ENCODE measurements at places on chromosomes 3 and 15.
A peak's percentile ranks its signal among the peaks of the same experiment; 100 is the strongest.

GRCh38 chr3:20683910-20684309, 497.9 kb upstream of the SGO1 start:
- DNase-seq = peak; percentile 60

GRCh38 chr3:46670891-46671427, 22.5 kb downstream of the ALS2CL start:
- DNase-seq = peak; percentile 35

- DNase-seq = no peak
These were observed 256.8 kb upstream of the IGF1R start for GRCh38 chr15:98391568-98391967.

DNA sequence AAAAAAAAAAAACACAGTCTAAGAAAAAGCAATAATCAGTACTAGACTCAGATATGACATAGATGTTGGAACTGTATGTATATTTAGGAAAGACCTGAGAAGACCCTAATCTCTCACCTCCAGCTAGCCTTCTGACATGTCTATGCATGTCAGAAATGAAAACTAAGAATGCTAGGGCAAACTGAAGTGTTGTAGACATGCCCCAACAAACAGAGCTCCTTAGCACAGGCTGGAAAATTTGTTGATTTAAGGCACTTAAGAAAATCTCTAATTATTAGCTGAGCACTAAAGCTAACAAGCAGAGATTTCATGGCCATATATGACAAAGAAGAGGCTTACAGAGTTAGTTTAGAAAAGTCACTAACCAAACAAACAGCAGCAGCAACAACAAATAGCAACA, 45.5 kb upstream of the PRSS50 start:
- no peak for DNase-seq

GRCh38 chr3:89017531-89017930, 89.9 kb upstream of the EPHA3 start:
- DNase-seq = no peak

GRCh38 chr15:28895146-28895545, 9.4 kb downstream of the APBA2 start:
- DNase-seq = peak; percentile 54

GRCh38 chr3:42868841-42869240, 6.8 kb downstream of the CYP8B1 start:
- DNase-seq = no peak

- no peak for DNase-seq
These were observed 76.0 kb upstream of the DCBLD2 start for GRCh38 chr3:98977520-98977919.

DNA sequence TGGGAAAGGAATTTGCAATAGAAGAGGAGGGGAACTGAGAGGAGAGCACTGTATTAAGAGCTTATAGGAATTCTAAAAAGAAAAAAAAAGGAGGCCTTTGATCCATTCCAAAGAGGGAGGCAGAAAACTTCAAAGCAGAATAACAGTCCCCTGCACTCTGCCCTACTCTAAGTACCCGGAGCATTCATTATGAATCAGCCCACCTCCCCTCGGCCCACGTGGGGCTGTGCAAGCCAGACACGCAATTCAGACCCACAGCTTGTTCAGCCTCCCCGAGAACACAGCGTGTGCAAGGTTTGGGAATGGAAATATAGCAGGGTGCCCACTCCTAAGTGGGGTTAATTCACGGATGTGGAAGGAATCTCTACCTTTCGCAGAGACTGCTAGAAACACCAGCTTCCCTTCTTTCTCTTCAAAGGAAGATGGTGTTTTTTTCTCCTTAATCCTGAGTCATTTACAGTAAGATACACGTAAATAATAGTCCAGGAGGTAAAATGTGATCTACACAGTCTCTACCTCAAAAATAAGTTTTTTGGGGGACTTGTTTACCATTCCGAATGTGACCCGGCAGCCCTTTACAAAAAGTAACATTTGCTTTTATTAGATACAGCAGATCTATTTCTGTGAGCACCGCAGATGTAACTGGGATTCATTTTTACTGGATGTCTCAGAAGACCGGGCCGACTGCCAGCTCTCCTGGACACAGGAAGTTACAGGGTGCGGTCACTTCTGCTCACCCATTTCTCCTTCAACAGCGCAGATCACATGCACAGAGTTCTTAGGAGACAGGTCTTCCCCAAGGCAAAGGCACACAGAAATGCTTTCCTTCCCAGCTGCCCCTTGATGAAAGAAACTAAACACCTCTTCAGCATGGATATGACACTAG, 768.5 kb upstream of the CFAP20DC start:
- DNase-seq = peak; percentile 91

DNA sequence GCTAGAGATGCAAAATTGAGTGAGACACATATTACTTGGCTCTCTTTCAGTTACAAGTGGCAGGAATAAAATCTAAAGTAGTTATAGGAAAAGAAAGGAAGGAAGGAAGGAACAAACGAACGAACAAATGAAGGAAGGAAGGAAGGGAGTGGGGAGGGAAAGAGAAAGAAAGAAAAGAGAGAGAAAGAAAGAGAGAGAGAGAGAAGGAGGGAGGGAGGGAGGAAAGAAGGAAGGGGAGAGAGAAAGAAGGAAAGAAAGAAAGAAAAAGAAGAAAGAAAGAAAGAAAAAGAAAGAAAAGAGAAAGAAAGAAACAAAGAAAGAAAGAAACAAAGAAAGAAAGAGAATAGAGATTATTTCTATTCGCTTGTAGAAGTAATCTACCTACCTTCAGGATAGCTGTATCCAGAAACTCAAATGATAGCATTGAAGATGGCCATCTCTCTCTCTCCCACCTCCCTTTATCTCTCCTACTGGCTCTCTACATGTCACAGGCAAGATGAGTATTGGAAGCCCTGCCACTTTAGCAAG, 229.7 kb upstream of the TLE3 start:
- DNase-seq = no peak

DNA sequence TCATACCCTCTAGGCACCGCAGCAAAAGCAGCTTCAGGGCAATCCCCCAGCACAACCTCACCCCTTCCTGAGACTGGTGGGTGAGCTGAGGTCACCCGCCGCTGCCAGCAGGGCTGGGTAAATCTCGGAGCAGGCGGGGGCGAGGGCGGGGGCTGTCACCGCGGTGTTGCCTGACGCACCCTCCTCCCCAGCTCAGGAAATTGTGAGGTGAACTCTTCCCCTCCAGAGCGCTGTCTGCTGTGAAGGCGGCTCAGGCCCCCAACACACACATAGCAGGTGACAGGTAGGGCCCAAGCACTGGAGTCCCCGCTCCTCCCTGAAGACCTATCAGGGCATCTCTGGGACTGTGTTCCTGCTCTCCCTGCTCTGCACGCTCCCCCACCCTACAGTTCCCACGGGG, 30.2 kb upstream of the FURIN start:
- DNase-seq = no peak

- DNase-seq = no peak
These were observed 5.2 kb downstream of the APOD start for GRCh38 chr3:195578565-195578964.

DNA sequence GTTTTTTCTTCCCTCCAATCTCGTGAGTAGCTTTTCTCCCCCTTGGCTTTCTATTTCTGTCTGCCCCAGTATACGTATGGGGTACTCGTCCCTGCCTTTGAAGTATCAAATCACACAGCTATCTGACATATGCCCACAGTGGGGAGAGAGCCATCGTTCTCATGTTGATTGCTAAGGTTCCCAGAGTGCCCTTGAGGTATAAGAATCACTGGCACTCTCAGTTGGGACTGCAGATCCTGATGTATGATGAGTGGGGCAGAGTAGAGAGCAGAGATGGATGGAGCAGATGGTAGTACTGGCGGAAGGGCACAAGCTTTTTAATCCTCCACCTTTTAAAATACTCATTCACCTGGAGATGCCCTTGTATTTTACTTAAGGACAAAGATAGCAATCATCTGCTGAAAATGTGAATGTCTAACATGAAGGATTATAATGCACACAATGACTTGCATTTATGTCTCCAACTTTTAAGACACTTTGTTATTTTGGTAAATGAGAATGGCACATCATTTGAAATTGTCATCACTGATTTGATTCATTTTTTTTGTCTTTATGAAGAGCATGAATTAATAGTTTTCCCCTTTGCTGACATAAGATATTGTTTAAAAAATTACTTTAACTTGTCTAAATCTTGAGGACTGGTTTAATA, 239.6 kb downstream of the NR1D2 start:
- DNase-seq = no peak

- no peak for DNase-seq
These were observed 31.8 kb downstream of the IQGAP1 start for GRCh38 chr15:90419738-90420406.

- no peak for DNase-seq
These were observed 191.1 kb downstream of the TBC1D5 start for GRCh38 chr3:17551333-17551732.

GRCh38 chr3:14514323-14514720, 25.8 kb downstream of the GRIP2 start:
- DNase-seq = peak; percentile 59

DNA sequence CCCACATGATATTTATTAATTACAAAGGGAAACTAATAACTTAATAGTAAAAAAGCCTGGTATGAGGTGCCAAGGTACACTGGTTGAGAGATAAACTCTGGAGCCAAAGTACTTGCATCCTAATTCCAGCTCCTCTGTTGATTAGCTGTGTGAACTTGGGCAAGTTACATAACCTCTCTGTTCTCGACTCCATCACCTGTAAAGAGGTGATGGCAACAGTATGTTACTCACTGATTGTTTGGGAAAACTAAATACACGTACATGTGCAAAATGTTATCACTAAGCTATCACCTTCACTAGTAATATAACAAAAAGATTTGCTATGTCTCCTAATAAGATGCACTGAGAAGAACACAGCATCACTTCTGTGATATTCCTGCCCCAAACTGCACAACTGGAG, 206.4 kb downstream of the MEX3B start:
- DNase-seq = no peak

GRCh38 chr15:95132774-95133173, 901.4 kb downstream of the MCTP2 start:
- DNase-seq = no peak

DNA sequence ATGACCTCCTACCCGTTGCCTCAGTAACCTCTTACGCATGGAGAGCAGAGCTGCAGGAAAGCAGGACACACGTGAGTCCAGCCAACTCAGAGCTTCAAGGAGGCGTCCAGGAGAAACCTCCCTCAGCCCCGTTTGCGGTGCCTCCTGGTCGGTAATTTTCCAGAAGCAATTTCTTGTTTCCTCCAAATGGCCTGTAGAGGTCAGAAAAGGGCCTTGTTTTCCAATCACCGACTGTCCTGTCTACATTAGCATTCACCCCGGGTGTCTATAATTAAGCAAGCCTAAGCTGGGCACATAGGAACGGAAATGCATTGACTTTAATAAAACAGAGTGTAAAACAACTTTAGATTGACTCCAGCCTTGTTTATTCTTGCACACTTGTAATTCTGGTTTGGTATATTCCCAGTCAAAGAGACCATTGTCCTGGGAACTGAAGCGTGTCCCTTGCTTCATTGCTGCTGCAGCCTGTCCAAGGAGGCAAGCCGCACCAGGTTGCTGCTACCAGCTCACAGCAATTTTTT, 836.2 kb downstream of the AGBL1 start:
- DNase-seq = no peak

GRCh38 chr15:65998486-65998885, 129.2 kb downstream of the RAB11A start:
- no peak for DNase-seq

DNA sequence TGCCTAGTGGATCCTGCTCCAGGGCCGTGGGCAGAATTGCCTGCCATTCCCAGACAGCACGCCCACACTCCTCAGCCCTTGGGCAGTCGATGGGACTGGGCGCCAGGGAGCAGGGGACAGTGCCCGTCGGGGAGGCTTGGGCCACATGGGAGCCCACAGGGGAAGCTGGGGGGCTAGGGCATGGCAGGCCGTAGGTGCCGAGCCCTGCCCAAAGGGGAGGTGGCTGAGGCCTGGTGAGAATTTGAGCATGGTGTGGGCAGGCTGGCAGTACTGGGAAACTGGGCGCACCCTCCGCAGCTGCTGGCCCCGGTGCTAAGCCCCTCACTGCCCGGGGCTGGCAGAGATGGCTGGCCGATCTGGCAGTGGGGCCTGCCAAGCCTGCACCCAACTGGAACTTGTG, 1225.9 kb upstream of the EPHA6 start:
- no peak for DNase-seq

GRCh38 chr3:114711321-114711886, 417.6 kb downstream of the TIGIT start:
- DNase-seq = no peak

DNA sequence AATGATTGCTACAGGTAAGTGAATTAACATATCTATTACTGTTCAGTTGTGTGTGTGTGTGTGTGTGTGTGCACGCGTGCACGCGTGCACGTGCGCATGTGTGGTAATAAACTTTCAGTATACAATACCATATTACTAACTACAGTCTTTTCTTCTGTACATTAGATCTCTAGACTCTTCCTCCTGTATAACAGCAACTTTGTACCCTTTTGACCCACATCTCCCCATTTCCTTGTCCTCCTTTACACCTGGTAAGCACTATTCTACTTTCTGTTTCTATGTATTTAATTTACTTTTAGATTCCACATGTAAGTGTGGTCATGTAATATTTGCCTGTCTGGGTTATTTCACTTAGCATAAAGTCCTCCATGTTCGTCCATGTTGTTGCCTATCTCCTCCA, 29.1 kb upstream of the GOLIM4 start:
- DNase-seq = no peak

- DNase-seq = no peak
These were observed 1017.2 kb downstream of the TUSC7 start for GRCh38 chr3:117726776-117727175.

- no peak for DNase-seq
These were observed 1.1 kb downstream of the PIAS1 start for GRCh38 chr15:68055224-68055705.

DNA sequence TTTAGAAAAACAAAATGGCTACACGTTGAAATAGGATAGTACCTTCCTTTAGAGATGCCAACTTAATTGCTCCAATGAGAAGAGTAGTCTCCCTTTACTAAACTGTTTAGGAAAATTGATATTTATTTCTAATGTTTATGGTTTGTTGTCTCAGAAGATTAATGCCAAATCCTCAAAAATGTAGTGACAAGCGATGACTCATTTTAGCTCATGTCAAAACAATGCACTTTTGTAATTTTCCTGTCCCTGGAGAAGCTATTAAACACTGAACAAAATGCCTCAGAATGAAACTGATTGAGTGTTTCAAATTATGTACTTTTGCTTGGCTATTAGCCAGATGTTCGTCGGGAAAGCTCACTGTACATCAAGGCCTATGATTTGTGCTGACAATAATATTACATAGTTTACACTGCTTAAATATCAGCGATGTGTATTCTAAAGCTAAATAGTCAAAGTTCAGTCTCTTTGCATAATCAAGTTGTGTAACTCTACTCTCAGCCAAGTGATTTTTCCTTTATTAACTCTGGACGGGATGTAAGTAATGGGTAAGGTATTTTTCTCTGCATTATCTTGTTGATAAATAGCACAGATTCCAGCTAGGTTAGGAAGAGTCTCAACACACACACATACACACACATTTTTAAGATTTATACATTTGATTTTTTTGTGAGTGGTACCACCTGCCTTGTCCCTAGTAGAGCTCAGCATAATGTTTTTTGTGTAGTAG, 83.7 kb downstream of the CMSS1 start:
- DNase-seq = no peak

GRCh38 chr3:43162230-43163084, 56.6 kb upstream of the POMGNT2 start:
- no peak for DNase-seq

All from sigmoid colon (tissue), 7 donors.